ENCODE measurements at places on chromosomes 6 and 20. TPM values are rescaled to one million over a fixed set of nuclear protein-coding genes. Genes with fewer than 3 reads are reported as not detected.

The GPR63 gene
- total RNA-seq: 0.08 TPM

The STX11 gene
- 34.2 TPM for total RNA-seq

The PDE10A gene
- not detected for total RNA-seq

The ID4 gene
- not detected for total RNA-seq

The C2 gene
- 1.0 TPM for total RNA-seq

The ANGPT4 gene
- total RNA-seq: not detected

The ADGRB3 gene
- not detected for total RNA-seq

The PPP1R3G gene
- not detected for total RNA-seq

The IRF4 gene
- total RNA-seq: 3.5 TPM

The ULBP3 gene
- 1.5 TPM for total RNA-seq

The MCCD1 gene
- total RNA-seq: not detected

The SNTA1 gene
- 2.4 TPM for total RNA-seq

The RPP21 gene
- 33.3 TPM for total RNA-seq

The SLPI gene
- total RNA-seq: 0.90 TPM

The HLA-DMA gene
- total RNA-seq: 39.2 TPM

The NRSN1 gene
- total RNA-seq: not detected

The CYP21A2 gene
- total RNA-seq: not detected

The FLOT1 gene
- 94.2 TPM for total RNA-seq

The RSPO3 gene
- not detected for total RNA-seq

The BPIFA1 gene
- total RNA-seq: not detected

The COX4I2 gene
- total RNA-seq: not detected

The SFTA2 gene
- total RNA-seq: not detected
